CD4-positive, alpha-beta T cell treated with Interleukin-17A for 1 hour (primary cell): ENCODE measurements at places on chromosomes 11 and 22.

GRCh38 chr11:35529971-35530495 is 4.6 kb upstream of the PAMR1 start:
- no peak for DNase-seq

- DNase-seq = no peak
Measured at GRCh38 chr11:118054712-118055640, 21.9 kb upstream of the TMPRSS4 start.

DNA sequence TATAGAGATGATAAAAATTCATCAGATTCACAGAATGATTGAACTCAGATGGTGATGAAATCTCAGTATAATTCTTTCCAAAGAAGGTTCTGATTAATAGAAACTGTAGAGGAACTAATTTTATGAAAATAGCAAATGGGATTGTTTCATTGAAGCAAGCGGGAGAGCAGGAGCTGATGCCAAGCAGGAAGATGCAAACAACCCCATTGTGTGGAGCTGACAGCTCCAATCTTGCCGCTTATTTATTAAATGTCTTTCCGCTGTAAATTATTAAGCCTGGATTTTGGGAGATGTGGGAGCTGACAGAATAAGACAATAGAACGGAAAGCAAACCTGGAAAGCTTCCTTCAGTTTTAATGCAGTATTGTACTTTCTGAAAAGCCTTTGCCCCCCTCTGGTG is 6.0 kb upstream of the TMEM218 start:
- no peak for DNase-seq

- DNase-seq = no peak
Measured at GRCh38 chr11:132564091-132564885, 968.0 kb downstream of the OPCML start.

GRCh38 chr22:19178065-19178656 is 375 bp downstream of the SLC25A1 start:
- peak; percentile 61 for DNase-seq

DNA sequence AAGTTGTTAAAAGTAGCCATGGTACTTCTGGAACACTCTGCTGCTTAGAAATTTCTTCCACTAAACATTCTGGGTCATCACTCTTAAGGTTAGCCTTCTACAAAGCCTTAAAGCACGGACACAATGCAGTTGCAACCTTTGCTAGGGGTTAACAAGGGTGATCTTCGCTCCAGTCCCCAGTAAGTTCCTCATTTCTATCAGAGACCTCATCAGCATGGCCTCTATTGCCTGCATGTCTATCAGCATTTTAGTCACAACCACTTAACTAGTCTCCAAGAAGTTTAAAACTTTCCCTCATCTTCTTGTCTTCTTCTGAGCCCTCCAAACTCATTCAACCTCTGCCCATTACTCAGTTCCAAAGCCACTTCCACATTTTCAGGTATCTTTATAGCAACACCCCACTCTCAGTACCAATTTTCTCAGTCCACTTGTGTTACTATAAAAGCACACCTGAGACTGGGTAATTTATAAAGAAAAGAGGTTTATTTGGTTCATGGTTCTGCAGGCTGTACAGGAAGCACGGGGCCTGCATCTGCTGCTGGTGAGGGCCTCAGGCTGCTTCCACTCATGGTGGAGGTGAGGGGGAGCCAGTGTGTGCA is 48.7 kb upstream of the TH start:
- no peak for DNase-seq

- no peak for DNase-seq
Measured at GRCh38 chr11:5038341-5038740, 8.0 kb upstream of the OR52J3 start.

GRCh38 chr11:112255067-112255720 is 5.5 kb downstream of the PLET1 start:
- no peak for DNase-seq

DNA sequence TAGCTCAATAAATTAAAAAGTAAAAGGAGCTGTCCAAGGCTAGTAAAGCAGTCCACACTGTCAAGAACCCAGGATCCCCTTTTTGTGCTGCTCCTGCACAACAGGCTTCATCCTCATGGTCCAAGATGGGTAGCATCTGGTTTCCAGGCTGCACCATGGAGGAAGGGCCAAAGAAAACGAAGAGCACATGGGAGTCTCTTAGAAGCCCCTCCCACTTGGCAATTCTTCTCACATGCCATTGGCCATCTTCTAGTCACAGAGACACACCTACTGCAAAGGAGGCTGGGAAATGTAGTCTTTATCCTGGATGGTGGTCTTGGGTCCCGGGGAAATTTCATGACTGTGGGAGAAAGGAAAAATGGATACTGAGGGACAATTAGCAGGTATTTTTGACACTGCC is 37.8 kb downstream of the PRR5L start:
- DNase-seq = no peak

GRCh38 chr11:47409440-47410369 is 1.3 kb downstream of the SLC39A13 start:
- DNase-seq = no peak

- no peak for DNase-seq
Measured at GRCh38 chr11:127308291-127308690, 307.7 kb upstream of the KIRREL3 start.

DNA sequence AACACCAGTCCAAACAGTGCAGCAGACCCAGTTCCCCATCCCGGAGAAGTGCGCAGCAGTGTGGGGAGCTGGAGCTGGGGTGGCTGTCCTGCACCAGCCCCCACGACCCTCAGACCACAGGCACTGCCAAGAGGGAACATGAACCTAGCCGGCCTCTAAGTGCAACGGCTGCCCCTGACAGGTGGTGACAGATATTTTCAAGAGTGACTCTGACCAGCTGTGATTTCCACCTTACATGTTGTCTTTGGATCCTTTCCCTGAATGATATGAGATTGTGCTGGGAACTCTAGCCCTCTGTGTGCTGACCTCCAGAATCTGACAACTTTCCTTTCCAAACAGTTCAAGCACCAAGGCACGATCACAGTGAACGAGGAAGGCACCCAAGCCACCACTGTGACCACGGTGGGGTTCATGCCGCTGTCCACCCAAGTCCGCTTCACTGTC is 12.6 kb downstream of the SERPIND1 start:
- DNase-seq = no peak

GRCh38 chr11:118233377-118233776 is 8.6 kb upstream of the JAML start:
- no peak for DNase-seq

DNA sequence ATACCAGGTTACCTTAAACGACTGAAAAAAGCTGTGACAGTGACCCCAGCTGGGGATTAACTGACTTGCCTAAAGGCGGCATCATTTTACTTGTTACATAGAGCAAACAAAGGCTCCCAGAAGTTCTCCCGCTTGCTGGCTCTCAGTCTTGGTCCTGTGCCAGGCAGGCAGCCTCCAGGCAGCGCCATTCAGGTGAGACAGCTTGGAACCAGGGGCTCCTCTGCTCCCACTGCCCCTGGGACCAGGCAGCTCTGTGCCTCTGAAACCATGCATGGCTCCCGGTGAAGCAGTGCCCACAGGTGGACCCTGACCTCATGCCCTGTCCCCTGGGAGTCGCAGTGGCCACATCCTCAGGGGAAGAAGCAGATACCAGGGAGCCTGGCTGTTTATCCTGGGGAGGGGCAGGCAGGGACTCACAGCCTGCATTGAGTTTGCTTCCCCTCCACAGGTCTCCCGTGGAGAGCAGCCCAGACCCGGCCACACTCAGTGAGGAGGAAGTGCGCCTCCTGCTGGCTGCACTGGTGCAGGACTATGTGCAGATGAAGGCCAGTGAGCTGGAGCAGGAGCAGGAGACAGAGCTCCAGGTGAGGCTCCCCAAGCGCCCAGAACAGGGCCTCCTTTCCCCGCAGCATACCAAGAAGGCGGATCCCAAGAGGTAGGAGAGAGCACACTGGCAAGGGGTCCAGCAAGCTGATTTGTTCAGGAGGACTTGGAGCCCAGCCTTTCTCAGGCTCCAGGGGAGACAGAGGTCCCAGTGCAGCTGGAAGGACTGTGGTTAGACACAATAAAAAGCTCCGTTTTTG is 15.6 kb upstream of the CYP2R1 start:
- peak; percentile 88 for DNase-seq

DNA sequence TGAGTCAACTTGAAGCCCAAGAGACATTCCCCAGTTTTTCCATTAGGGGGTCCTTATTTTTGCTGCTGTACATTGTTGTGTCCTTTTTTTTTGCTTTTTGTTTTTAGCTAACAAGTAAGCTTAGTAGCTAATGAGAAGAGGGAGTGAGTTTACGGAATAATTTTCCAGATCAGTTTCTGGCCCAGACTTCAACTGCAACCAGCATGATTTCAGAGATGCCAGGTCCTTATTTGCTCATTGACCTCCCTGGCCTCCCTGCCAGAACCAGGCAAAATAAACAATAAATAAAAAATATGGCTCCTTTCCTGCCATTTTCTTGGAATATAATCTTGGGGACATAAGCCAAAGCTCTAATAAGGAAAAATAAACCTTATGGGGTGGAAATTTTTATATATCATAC is 185.9 kb downstream of the FAT3 start:
- DNase-seq = no peak

DNA sequence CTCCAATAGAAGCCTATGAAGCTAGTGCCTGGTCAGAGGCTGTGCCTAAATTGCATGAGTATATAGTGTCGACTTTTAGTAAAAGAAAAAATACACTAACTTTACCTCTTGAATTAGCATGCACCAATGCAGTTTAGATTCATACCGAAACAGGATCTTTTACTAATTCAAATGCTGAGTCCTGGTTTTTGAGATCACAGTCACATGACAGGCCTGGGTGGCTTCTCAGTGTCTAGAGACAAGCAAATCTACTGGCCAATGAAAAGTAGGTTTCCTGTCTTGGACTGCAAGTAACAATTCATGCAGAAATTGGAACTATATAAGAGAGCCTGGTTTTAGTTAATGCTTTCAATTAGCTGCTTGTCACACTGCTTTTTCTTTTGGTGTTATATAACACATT is 7.2 kb downstream of the ARHGEF12 start:
- DNase-seq = no peak

- no peak for DNase-seq
Measured at GRCh38 chr11:20116825-20117224, 43.5 kb downstream of the DBX1 start.

DNA sequence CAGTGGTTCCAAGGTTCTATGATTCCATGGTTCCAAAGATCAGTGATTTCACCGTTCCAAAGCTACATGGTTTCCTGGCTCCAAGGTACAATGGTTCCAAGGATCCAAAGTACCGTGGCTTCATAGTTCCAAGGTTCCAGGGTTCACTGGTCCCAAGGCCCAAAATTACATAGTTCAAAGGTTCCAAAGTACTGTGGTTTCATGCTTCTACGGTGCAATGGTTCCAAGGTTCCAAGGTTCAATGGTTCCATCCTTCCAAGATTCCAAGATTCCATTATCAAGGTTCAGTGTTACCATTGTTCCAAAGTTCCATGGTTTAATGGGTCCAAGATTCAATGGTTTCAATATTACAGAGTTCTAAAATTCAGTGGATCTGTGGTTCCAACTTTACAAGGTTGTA is 43.0 kb upstream of the SEPTIN5 start:
- DNase-seq = no peak

DNA sequence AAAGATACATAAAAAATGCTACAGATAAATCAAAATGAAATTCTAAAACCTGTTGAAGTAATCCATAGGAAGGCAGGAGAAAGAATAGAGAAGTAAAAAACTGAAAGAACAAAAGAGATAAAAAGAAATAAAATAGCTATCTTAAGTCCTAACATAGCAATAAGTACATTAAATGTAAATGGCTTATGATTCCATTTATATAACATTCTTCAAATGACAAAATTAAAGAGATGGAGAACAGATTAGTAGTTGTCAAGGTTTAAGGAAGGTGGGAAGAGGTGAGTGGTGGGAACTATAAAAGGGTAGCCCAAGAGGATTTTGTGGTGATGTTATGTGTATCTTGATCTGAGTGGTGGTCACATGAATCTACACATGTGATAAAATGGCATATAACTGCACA is 254.8 kb downstream of the FAM76B start:
- no peak for DNase-seq

GRCh38 chr11:26599425-26599824 is 27.4 kb upstream of the MUC15 start:
- DNase-seq = no peak

DNA sequence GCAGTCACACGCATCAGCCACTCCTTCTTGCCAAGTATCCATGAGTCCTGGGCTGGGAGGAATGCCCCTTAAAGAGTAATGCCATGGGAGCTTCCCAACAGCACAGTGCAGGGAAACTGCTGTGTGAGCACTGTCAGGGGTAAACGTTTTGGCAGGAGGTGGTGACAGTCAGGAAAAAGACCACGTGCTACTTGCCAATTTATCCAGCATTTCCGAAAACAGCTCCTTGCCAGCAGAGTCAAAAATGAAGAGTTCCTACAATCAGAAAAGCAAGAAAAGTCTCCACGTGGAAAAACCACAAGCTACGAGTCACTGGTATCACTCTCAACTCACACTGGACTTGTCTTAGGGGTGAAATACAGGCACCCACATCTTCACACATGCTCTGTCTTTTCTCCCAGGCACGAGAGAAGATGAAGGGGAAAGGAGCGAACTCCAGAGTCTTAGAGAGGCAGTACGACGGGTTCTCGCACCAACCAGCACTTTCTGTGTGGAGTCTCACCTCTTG is 9.9 kb downstream of the IFT27 start:
- no peak for DNase-seq

GRCh38 chr22:24423519-24424000 is 3.8 kb upstream of the ADORA2A start:
- peak; percentile 55 for DNase-seq
